ENCODE measurements at places on chromosomes 6 and 20.
A peak's percentile ranks its signal among the peaks of the same experiment; 100 is the strongest.

GRCh38 chr6:106064142-106064541 lies 22.0 kb upstream of the PRDM1 start:
- no peak for DNase-seq

GRCh38 chr20:9616833-9617461 lies 102.6 kb downstream of the LAMP5 start:
- peak; percentile 10 for DNase-seq

- no peak for DNase-seq
Observed at GRCh38 chr6:134347885-134348805, 30.2 kb upstream of the SGK1 start.

DNA sequence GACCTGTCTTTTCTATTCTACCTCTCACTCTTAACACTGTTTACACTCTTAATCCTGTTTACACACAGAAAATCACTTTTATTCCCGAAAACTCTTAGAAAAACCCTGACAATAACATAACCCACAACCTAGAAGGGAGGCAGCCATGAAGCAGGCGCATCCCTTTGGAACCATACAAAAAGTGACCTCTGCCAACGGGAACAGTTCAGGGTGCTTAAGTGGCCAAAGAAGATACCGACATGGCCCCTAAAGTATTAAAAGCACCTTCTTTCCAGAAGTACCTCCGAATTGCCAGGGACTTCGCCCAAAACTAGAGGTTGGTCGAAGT lies 490 bp downstream of the MMUT start:
- DNase-seq: no peak

DNA sequence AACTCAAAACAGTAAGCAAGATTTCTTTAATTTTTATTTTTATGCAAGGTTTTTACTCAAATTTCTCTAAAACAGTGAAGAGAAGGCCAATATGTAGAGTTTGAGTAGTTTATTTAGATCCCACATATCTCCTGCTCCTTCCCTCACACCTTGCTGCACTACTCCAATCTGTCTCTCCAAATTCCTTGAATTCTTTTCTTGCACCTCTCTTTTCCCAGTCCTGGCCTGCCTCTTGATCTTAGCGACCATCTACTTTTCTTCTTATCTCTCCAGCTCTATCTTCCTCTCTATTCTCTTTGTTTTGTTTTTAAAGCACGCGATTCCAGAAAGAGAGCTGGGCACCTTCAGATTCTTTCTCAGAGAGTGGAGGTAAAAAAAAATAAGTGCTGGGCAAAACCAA lies 86.7 kb upstream of the KCNQ5 start:
- no peak for DNase-seq

DNA sequence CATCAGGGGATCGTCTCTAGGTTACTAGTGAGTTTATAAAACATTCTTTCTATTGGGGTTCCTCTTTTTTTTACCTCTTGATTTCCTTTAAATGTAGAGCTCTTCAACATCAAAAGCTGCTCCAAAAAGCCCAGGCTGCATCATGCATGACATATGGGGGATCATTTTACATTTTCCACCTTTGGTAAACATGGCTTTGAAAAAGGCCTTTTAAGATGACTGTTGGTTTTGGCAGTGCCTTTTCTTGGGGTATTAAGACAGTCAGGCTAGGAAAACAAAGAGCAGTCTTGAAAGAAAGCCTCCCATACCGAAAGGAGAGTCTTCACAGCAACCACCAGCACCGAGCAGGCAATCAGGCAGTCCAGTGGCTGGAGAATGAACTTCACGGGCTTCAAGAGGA lies 73.2 kb downstream of the NPEPL1 start:
- no peak for DNase-seq

GRCh38 chr20:35238170-35238569 lies 11.7 kb downstream of the MMP24 start:
- DNase-seq: peak; percentile 96

DNA sequence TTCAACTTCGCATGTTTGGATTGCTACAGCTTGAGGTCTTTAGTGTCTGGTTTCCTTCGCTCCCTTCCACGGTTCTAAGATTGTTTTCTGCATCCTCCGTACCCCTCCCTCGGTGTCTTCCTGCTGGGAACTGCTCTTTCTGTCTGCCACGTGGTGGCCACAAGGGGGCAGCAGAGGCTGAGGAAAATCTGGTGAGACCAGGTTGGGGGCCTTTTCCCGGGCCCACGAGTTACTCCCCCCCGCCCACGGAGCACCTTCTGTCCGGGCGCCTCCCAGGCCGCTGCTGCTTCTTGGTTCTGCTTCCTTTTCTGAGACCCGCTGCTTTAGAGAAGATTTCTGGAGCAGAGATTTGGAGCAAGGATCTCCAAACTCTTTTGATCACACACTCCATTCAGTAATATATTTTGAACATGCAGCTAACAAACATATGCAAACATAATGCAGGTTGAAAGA lies 21.1 kb upstream of the NOTCH4 start:
- DNase-seq: no peak

- no peak for DNase-seq
Observed at GRCh38 chr6:13413900-13414555, 73.4 kb downstream of the GFOD1 start.

DNA sequence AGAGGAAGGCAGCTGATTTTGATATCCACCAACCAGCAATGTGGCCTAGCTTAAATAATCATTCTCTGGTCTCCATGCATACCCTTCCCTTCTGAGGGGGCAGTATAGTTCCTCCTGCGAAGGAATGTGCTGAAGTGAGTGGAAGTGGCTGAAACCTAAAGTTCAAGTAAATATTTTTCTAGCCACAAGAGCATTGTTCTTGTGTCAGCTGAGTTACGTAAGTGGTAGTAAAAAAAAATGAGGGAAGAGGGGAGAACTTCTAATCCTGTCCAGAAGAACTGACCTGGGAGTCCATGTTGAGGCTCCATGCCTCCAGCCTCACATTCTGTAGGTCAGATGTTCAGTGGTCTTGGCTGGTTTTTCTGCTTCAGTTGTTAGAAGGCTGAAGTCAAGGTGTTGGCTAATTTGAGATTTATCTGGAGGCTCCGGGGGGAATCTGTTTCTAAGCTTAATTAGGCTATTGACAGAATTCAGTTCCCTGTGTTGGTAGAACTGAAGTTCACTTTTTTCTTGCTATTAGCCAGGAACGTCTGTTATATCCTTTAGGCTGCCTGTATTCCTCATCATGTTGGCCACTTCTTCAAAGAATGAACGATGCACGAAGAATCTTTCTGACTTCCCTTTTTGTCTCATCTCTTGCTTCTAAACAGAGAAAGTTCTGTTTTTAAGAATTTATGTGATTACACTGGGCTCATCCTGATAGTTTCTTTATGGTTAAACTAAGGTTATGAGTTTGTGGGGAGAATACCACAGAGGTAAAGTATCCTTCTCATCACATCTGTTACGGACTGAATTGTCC lies 207.1 kb upstream of the PRSS16 start:
- DNase-seq: no peak

DNA sequence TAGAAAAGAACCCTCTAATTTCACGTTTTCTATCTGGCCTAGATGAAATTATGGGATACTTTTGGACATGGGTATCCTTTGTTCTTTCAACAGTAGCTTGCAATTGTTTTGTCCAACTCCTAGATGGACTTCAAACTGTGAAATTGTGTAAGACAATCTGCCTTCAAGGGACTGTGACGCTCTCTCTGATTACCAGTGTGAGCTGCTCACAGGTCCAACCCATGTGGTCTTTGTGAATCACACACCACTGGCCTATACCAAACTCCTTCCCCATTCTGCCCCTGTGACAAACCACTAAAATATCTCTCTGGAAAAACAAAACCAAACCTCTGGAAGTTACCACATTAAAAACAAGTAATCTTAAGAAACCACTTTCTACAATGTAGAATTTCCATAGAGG lies 59.5 kb downstream of the NINL start:
- no peak for DNase-seq

- DNase-seq: no peak
Observed at GRCh38 chr6:152598421-152598820, 38.7 kb downstream of the SYNE1 start.

DNA sequence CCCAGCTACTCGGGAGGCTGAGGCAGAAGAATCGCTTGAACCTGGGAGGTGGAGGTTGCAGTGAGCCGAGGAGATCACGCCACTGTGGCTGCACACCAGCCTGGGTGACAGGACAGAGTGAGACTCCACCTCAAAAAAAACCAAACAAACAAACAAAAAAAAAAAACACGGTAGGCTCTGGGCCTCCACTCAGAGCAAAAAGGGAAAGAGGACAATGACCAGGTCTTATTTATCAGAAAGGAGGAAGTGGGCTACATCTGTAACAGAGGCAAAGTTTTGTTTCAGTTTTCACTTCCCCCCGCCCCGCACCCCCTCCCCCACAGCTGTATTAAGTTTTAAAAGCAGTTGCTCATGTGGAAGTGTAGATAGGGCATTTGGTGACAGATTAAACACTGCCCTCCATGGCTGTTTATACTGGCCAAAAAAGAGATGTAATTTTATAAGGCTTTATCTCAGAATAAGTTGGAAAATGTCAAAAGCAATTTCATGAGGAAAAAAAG lies 114.6 kb downstream of the RCAN2 start:
- no peak for DNase-seq

DNA sequence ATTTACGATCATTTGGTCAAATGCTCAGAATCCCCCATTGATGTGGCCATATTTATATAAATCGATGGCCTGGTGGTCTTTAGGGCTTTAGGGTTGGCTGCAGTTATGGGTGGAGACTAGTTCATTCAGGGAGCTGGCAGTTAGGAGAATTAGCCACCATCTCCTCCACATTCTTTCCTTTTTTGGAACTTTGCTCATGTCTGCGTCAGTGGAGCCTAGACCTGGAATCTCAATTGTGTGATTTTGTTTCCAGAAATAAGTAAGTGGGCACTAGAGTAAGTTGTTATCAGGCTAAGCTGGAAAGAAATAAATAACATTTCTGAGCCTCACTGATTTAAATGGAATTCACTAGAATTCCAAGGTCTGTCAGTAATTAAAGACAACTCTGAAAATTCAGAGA lies 29.0 kb upstream of the ELOVL5 start:
- no peak for DNase-seq

- no peak for DNase-seq
Observed at GRCh38 chr20:36745234-36745926, 510 bp downstream of the NDRG3 start.

DNA sequence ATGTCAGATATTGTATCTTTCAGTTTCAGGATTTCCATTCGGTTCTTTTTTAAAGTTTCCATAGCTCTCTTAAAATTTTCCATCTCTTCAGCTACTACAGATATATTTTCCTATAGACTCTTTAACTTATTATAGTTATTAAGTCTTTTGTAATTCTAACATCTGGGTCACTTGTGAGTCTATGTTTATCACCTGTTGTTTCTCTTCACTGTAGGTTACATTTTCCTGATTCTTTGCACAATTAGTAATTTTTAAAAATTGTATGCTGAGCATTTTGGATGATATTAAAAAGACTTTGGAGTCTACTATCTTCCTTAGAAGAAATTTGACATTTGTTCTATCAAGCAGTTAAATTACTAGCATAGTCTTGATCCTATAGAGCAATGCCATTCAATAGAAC lies 140.7 kb downstream of the QRSL1 start:
- DNase-seq: no peak

GRCh38 chr6:111121789-111122350 lies 34.6 kb downstream of the SLC16A10 start:
- no peak for DNase-seq

- no peak for DNase-seq
Observed at GRCh38 chr6:104575536-104575935, 284.2 kb downstream of the HACE1 start.

DNA sequence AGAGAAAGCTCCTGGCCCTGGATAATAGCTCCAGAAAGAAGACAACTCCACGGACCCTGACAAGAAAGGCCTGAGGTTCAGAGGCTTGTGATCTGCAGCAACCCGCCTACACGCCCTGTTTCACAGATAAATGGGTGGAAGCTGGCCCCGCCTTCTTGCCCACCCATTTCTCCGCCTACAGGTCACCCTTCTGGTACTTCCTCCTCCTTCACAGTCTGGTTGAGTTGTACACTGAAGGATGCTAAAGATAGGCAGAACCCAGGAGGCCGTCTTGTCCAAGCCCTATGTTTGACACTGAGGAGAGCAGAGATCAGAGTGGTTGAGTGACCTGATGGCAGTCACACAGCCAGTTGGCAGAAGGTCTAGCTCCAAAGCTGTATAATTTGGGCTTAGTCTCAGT lies 34.2 kb upstream of the MDGA1 start:
- no peak for DNase-seq

DNA sequence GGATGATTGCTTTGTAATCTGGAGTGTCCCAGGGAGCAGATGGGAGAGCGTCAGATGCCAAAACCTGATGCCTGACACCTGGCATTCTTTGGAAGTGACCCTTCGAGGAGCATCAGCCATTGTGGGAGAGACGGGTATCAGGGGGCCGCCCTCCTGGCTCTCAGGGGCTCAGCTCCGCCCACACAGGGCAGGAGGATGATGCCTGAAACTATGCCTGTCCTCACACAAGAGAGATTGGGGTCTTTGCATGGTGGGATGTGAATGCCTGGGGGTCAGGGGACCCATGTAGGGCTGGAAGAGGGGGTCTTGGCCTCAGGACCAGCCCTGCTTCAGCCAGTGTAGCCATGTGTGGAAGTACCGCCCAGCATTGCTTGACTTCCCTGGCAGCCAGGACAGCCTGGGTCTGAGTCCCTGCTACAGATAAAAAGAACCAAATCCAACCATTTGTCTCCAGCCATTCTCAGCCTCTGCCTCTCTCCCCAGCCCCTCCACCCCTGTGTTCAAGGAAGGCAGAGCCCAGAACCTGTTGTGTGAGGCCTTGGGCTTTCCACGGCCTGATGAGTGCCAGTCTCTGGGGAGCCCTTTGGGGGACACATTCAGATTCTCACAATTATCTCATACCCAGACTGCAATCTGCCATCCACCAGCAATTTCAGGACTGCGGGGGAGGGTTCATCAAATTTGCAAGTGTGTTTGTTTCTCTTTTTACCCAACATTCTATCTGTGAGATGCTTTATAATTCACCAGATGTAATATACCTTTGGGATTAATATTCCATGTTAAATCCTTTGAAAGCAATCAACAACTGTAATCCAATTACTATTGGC lies 371.2 kb downstream of the PREX1 start:
- DNase-seq: no peak

DNA sequence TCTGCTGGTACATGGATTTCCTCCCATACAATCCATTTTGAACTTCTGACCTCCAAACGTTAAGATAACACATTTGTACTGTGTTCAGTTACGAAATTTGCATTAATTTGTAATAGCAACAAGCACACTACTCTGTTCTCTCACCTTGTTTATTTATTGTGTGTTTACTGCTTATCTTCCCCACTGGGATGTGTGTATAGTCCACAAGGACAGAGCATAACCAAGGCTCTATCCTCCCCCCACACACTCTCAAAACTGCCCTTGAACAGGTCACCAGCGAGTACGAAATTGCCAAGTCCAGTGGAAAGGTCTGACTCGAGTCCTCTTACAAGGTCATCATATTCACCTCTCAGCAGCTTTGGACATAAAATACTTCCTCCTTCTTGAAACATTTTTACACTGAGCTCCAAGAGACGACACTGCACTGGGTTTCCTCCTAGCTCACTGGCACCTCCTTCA lies 18.6 kb downstream of the ADTRP start:
- DNase-seq: no peak

GRCh38 chr20:18154342-18154741 lies 16.7 kb downstream of the KAT14 start:
- DNase-seq: no peak

GRCh38 chr20:6588296-6588695 lies 179.2 kb upstream of the BMP2 start:
- DNase-seq: no peak

Measured in GF-D8 (cell line).